ENCODE measurements at places on chromosomes 4 and X.

GRCh38 chrX:151180400-151180799 lies 4.0 kb downstream of the GPR50 start:
- DNase-seq = no peak

DNA sequence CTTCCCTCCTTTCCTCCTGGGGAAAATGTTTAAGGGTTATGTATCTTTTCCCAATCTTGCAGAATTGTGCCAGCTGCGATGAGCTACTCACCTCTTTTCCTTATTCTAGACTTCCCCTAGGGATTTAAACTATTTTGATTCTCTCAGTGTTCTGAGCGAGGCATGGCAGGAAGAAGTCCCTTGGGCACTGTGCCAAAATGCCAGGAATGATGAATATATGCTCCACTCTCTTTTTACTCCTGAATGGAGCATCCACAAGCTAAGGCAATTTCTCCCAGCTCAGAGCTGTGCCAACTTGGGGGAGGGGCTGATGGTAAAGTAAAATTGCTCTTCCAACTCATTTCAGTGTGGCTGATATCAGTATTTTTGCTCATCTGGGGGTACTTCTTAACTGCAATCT lies 4.0 kb upstream of the C4orf17 start:
- DNase-seq = no peak

GRCh38 chr4:173056710-173057109 lies 111.9 kb upstream of the GALNT7 start:
- no peak for DNase-seq

DNA sequence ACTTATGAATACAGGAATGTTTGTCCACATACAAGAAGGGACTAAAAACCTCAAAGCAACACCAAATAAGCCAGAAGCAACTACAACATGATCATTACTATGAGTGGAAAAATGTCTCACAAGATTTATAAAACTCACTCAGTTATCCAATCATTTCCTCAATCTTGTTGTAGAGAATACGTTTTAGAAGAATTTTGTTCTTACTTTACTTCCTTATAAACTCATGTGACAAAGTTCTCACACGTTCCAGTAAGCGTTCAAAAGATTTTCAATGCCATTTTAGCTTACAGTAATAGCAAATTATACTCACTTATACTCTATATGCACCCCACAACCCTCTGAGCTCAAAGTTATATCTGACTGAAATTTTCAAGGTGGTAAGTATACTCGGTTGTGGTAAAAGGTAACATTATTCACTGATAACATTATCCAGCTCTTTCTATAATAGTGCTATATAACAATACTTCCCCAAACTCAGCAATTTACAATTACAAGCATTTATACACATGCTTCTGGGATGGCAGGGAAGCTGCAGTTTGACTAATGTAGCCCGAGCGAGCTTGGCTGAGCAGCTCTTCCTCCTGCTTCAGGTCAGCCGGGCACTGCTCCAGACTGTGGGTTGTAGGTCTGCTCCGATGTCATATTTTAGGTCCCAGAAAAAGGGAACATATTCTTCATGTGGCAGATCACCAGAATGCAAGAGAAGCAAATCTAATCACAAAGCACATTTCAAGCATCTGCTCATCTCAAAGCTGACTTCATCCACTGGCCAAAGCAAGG lies 226.3 kb downstream of the RCHY1 start:
- no peak for DNase-seq

GRCh38 chr4:78512357-78512920 lies 39.1 kb upstream of the ANXA3 start:
- no peak for DNase-seq

DNA sequence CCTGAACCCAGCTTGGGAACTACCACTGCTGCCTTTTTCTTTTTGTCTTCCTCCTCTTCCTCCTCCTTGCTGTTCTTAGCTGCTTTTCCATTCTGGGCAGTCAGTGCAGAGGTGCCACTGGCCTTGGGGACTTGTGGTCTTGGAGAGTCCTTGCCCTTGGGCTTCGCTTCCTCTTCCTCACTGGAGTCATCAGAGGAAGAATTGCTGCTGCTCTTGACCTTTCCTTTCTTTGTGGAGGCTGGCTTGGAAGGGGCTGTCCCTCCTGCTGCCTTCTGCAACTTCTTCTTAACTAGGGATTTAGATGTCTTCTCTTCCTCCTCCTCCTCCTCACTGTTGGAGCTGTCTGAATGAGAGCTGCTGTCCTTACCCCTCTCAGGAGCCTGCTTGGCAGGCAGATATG lies 53.2 kb downstream of the FAM9B start:
- no peak for DNase-seq

GRCh38 chrX:46279214-46279924 lies 265.9 kb downstream of the ZNF674 start:
- peak; percentile 21 for DNase-seq
